ENCODE measurements at places on chromosomes 2 and 18. TPM values are rescaled to one million over a fixed set of nuclear protein-coding genes. Genes with fewer than 3 reads are reported as not detected.

Gene ACKR3
- total RNA-seq = 25.4 TPM

Gene MEP1B
- total RNA-seq = not detected

Gene NEU2
- total RNA-seq = not detected

Gene GBX2
- not detected for total RNA-seq

Gene PLEKHM3
- total RNA-seq = 13.3 TPM

Gene B3GNT7
- 8.1 TPM for total RNA-seq

Gene KIAA2012
- total RNA-seq = not detected

Gene ANKRD36B
- total RNA-seq = 3.3 TPM

Gene DNER
- total RNA-seq = 1.6 TPM

Gene ALK
- not detected for total RNA-seq

Gene PLCD4
- 0.55 TPM for total RNA-seq

Gene ADD2
- 1.8 TPM for total RNA-seq

Gene SIX3
- not detected for total RNA-seq

Gene NDUFS1
- 503 TPM for total RNA-seq

Gene POTEJ
- total RNA-seq = not detected

Gene RAX
- not detected for total RNA-seq

Gene MYOM1
- total RNA-seq = 724 TPM

Gene HOXD8
- 0.92 TPM for total RNA-seq

Gene UGT1A9
- not detected for total RNA-seq

Gene SFTPB
- total RNA-seq = 0.50 TPM

Gene CSRNP3
- total RNA-seq = 4.2 TPM

Gene IL36G
- total RNA-seq = not detected

Gene LDAH
- total RNA-seq = 5.4 TPM

Gene FAP
- total RNA-seq = 1.3 TPM

Gene LYPD6B
- not detected for total RNA-seq

Gene FBXO41
- total RNA-seq = 0.69 TPM

Gene HOXD1
- total RNA-seq = not detected

Gene SCYGR4
- total RNA-seq = not detected

Gene NPC1
- 13.3 TPM for total RNA-seq

Gene MC5R
- not detected for total RNA-seq

Gene GKN2
- total RNA-seq = not detected

Gene PPP1R1C
- 25.2 TPM for total RNA-seq

Gene NGEF
- not detected for total RNA-seq

Gene ACMSD
- not detected for total RNA-seq

Gene STAT4
- total RNA-seq = 0.57 TPM

Gene KCNIP3
- 5.3 TPM for total RNA-seq

Gene UGT1A8
- not detected for total RNA-seq

Gene CRYGD
- not detected for total RNA-seq

Gene PDK1
- total RNA-seq = 58.3 TPM

Gene PTMA
- 207 TPM for total RNA-seq

Gene IL37
- total RNA-seq = not detected

Gene FABP1
- not detected for total RNA-seq

Gene NTSR2
- not detected for total RNA-seq

Gene GPR75
- total RNA-seq = 0.50 TPM

Gene CTAGE1
- total RNA-seq = not detected

Gene IGFBP2
- 50.7 TPM for total RNA-seq

Gene VWA3B
- not detected for total RNA-seq

Gene PSMA8
- total RNA-seq = 0.20 TPM

Gene ERFE
- not detected for total RNA-seq

Gene ESPNL
- total RNA-seq = not detected

Gene ASPRV1
- total RNA-seq = 0.84 TPM

Gene SNTG2
- total RNA-seq = 0.77 TPM
